Epithelial cell of prostate (primary cell): ENCODE measurements at places on chromosomes 1 and 21.

DNA sequence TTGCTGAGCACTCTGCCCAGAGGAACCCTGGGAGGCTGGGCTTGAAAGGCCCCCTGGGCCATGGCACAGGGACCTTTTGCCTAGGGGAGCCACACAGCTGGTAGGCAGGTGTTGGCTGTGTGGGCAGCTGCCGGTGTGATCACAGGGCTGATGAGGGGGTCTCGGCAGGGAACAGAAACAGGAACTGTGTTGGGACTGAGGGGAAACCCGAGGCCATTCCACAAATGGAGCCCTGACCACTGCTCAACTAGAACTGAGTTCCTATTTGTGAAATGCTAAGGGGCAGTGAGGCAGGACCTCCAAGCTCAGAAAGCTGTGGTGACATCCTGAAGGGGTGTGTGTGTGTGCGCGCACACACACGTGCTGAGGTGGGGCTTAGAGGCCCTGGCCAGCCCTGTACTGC, 6.4 kb upstream of the THEM5 start:
- no peak for DNase-seq

- DNase-seq = peak; percentile 37
Observed at GRCh38 chr1:231734417-231734816, 107.8 kb downstream of the DISC1 start.

DNA sequence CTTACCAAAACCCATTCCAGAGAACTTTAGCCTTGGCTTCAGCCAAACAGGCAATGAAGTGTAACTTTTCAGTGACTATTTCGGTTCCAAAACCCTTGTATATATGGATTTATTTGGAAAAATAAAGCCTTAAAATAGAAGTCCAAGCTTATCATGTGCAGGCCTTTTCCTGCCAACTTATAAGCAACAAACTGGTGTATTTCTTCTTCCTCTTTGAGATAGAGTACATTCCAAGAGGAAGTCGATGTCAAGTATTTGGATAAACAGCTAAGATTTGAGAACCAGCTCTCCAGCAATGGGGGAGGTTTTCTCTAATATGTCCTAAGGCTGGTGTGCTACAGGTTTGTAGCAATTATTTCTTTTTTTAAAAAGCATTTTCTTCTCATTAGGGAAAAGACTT, 407.8 kb downstream of the DUSP10 start:
- no peak for DNase-seq

GRCh38 chr1:180982422-180982821, 40.2 kb downstream of the STX6 start:
- no peak for DNase-seq

DNA sequence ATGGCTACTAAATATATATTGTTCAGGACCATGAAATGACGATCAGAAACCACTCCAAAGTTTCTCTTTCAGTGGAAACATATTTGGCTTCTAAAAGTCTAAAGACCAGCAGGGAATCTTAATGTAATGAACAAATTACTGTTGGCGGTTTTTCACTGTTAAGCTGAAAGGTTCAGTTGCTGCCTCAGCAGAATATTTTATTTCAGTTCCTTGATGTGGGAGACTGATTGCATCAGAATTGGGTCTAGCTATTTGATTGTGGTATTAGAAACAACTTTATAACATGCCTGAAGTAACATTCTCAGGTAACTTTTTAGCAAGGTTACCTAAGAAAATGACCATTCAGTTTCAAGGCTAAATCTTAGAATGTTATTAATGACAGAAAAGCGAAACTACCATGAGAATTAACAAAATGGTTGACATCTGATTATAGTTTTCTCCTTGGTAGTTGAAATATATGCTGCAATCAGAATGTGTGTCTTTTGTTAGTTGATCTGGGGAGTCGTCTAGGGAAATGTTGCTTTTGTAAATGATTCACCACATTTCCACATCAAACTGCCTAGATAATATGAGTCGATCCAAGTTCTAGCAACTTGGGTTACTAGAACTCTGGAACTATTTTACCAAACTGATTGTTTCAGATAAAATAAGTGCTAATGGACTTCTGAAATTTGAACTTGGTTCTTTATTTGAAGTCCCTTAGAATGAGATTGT, 200.4 kb downstream of the HMCN1 start:
- no peak for DNase-seq

GRCh38 chr1:9996624-9997582, at the start of gene RBP7:
RBP7 (plus strand) TSS chr1:9997228; CDS start chr1:9997259, 31 bp downstream.
- DNase-seq = no peak

DNA sequence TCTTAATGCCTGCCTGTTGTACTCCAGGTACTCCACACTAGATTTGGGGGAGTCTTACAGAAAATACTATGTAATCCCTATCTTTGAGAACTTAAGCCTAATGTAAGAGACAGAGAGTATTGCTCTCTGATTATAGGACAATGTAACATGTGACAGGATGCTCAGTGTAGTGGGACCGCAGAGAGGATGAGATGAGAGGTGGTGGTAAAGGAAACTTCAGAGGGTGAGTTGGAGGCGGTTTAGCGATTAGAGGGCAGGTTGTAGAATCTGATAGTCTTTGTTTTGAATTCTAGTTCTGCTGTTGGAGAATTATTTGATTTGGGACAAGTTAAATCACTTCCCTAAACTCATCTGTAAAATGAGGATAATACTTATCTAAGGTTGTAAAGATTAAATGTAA, 5.4 kb downstream of the SOAT1 start:
- no peak for DNase-seq

- DNase-seq = peak; percentile 27
Observed at GRCh38 chr1:98323906-98324358, 337.6 kb upstream of the SNX7 start.

DNA sequence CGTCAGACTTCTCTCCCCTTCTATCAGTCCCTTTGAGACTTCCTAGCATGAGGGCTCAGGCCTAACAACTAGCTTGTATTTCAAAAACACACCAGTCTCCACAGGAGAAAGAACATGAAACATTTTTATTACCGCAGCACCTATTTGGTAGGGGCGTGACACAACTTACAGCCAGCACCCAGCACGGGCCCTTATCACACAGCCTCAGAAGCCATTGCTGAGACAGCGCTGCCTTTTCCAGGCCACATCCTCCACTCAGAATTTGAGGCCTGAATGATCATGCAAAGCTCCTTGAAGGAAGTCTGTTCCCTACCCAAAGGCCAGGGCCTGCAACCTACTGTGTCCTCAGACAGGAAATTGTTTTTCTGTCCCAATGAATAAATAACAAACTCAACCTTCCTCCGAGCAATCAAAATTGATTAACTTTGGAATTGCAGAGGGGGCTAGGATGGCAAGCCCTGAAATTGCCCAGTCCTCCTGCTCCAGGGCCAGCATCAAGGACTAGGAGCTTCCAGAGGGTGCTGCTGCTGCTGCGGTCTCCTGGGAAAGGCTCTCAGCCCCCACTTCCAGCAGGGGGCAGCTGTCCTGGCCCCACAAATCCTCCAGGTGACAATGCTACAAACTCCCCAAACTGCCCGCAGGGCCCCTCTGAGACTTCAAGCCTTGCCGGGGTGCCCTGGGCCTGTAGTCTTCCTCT, 94.3 kb upstream of the GALNT2 start:
- no peak for DNase-seq

- no peak for DNase-seq
Observed at GRCh38 chr21:28431022-28431421, 561.7 kb downstream of the LTN1 start.

GRCh38 chr21:18630446-18630845, 226.9 kb upstream of the TMPRSS15 start:
- DNase-seq = no peak

DNA sequence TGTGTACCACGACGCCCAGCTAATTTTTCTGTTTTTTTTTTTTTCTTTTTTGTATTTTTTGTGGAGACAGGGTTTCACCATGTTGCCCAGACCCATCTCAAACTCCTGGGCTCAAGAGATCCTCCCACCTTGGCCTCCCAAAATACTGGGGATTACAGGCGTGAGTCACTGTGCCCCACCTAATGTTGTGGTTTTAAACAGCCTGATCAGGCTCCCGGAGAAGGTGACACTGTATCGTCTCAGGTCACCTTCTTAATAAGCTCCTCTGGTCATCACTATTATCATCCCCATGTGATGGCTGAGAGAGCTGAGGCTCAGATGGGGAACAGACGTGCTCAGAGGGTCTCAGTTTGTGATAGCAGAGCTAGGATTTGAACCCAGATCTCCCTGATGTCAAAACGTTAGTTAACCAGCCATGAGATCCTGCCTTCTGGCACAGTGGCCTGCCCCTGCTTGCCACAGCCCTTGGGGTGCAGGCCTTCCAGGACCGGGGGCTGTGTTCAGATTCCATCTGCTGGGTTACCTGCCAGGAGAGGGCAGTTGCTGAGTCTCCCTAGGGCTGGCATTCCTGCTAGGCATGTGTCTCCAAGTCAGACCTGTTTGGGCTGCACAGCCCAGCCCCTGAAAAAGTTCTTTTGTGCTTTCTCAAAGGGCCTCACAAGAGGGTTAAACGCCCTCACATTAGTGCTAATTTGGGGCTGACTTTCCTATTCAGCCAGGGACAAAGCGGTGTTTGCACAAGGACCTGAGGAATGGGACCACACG, 32.7 kb upstream of the GRHL3 start:
- DNase-seq = no peak

GRCh38 chr1:215844266-215844665, 277.2 kb downstream of the KCTD3 start:
- DNase-seq = no peak

DNA sequence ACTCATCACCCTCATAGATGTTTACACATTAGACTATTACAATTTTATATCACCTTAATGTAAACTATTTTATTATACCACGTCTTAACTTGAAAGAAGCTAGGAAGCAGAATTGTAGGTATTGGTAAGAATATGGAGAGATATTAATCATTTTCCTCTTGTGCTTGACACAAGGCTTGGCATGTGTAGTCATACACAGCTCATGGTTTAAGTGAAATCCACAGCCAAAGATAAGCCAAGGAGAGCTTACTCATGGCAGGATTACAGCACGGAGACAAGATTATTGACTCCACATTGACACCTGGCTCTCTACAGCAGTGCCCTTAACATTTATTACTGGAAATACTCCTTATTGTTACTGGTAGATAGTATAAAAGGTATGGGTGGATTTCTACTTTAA, 68.4 kb upstream of the ADGRL4 start:
- peak; percentile 18 for DNase-seq
